ENCODE measurements at places on chromosomes 5 and 9.

DNA sequence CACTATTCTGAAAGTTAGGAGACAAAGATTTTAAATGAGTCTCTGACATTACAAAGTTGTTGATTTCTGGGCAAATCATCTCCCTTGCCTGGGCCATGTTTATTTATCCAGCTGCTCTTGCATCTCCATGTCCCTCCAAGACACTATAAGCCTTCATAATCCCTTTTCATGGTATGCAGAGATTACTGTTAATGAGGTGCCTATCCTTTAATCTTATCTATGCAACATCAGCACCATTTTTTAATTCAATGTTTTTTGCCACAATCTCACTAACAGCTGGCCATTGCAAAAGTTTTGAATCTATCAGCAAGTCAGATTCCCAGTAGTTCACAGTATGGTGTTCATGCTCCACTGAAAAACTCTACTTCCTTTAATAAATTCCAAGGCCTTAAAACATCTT, 108.5 kb upstream of the PTPRD start:
- DNase-seq: no peak

GRCh38 chr5:1874771-1875220, 7.9 kb downstream of the IRX4 start:
- DNase-seq: no peak

GRCh38 chr9:113340011-113340699, at the start of gene WDR31:
WDR31 (minus strand) TSS chr9:113340275; CDS start chr9:113332022, 8,253 bp downstream.
- peak; percentile 81 for DNase-seq

- DNase-seq: no peak
Measured at GRCh38 chr9:35976726-35977125, 18.8 kb upstream of the OR2S2 start.

DNA sequence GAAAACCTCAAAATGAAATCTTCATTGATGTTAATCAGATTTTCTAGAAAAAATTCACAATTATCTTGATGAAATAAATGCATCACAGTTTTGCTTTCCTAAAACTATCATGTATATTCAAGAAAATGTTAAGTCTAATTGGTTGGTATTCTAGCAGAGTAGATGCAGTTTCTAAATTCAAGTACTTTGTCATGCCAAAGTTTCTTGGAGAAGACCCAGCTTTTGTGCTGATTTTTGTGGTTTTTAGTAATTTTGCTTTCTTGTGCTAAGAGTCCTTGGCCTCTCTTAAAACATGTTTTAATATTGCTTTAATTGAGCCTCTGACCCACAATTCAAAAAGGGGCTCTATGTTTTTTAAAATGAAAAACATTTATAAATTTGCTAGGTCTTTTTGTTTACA, 924.8 kb upstream of the PTPRD start:
- DNase-seq: no peak

DNA sequence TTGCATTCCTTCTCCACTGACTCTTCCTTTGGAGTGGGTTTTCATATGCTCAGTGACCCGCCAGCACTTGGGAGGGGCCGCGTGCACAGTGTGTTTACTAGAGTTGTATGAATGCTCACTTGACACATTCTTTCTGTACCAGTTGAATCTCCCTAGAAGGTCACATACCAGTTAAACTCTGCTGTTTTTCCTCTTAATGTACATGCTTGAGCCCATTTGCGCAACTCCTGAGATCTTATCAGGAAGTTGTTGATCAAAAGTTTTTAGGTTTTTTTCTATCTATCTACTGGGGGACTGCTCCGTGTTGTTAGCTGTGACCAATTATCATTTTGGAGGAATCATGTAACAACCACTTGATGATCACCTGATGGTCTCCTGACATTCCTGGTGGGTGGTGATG, 392.7 kb downstream of the CDH9 start:
- DNase-seq: no peak

DNA sequence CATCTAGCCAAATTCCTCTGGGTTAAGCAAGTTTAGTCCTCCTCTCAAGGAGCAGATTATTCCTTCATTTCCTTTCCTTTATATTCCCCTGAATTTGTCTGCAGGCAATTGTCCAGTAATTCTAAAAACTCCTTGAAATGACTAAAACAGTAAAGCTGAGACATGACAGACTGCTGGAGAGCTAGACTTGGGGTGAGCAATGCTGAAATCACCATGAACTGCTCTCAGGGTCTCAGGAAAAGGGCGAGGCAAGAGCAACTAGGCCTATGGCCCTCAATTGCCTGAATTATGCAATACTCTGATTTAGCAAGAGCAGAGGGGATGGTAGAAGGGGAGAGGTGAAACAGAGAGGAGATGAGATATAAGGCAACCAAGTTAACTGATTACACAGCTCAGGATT, 172.9 kb upstream of the NREP start:
- DNase-seq: peak; percentile 86

- DNase-seq: no peak
Measured at GRCh38 chr9:76628155-76628554, 136.1 kb upstream of the PCA3 start.

GRCh38 chr5:34053571-34054399, 10.8 kb upstream of the C1QTNF3 start:
- no peak for DNase-seq

DNA sequence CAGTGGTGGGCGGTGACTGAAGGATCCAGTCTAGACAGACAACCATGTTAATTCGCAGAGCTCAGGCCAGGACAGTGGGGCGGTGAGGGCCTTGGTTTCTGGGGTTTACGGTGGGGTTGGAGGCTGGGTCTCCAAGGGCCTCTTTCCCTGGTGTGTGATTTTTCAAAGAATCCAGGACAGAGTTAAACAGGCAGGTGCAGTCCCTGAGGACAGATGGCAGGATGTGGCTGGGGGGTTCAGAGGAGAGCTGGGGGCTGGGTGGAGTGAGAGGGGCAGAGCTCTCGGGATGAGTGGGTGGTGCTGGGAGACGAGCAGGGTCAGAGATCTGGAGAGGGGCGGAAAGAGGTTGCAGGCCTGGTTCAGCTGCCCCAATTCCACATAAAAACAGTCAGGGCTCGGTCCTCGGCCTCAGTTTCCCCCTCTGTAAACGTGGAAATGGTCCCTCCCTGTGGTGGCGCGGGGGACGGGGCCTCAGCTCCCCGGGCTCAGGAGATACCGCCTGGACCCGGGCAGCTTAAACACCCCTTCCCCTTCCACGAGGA, 145.9 kb downstream of the GAPVD1 start:
- no peak for DNase-seq

DNA sequence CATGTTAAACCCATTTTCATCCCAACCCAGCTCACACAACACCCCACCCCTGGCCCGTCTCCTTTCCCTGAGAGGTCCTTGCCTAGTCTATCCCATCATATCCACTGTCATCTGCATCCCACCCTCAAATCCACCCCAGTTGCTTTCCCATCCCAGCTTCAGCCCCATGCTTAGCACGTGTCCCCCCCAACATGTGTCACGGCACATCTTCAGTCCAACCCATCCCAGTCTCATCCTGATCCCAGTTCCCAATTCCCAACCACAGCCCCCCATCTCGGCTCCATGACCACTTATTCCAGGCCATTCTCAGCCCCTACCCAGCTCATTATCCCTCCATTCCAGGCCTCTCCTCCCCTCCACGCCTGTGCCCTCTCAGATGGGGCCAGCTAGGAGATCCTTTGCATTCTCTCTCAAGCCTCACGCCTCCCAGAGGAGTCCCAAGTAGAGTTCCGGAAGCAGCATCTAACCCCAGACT, 605 bp upstream of the DBN1 start:
- no peak for DNase-seq

GRCh38 chr5:56200971-56201666, 32.0 kb downstream of the ANKRD55 start:
- no peak for DNase-seq

DNA sequence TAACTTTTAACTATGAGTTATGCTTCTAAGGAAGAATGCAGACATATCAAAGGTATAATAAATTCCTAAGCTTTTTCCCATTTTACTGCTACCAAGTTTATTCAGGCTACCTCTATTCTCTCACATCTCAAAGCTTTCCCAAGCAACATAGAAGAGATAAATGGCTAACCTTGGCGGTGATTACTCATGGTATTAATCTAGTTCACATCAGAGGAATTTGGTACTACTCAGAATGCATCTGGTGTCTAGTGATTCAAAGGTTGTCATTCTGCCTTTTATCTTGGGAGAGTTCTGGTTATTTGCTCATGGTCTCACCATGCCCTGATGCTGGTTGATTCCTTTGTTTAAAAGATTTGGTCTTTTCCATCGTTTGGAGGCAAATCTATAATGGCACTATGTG, 182.7 kb downstream of the TAF11L14 start:
- no peak for DNase-seq

- no peak for DNase-seq
Measured at GRCh38 chr5:175328176-175328575, 115.8 kb downstream of the DRD1 start.

- DNase-seq: no peak
Measured at GRCh38 chr5:72722792-72723452, 93.5 kb upstream of the TNPO1 start.

DNA sequence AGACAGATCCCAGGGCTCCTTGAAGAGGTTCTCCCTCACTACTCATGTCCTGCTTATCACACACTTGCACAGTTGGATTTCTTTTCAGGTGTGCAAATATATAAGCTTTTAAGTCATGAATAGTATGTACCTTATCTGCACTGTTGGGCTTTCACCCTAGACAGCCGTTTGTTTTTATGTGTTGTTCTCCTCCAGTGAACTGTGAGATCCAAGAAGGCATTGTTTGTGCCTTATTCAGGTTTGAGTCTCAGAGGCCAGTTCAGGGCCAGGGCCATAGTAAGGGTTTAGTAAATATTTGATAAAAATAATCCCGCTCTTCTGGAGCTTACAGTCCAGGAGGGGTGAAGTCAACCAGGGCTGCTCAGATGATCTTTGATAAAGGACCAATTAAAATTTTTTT, 480.0 kb downstream of the TMEM38B start:
- DNase-seq: no peak

DNA sequence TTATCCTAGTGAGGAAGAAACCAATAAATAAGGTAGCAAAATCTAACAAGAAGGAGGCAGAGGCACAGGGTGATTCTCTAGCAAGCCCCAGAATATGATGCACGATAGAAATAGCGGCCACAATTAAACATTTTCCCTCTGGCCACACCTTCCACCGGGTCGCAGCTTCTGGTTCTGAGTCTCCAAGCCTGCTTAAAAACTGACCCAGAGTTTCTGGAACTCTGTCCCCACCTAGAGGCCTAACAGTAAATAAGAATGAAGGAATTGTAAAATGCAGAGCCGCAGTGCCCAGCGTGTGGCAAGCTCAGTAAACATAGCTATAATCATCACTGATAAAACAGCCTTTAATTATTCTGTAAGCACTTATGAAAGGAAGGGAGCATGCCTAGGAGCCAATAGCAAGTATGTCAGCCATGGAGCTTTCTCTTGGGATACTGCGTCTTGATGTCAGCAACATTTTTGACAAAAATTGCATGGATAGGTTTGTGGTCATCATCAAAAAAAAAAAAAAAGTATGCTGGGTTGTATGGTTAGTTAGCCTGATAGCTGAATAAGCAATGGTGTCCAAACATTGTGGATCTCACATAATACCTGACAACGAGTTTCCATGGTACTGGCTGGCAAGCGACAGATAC, 465.5 kb downstream of the DNAH5 start:
- no peak for DNase-seq

GRCh38 chr5:84568171-84568570, 183.5 kb upstream of the EDIL3 start:
- no peak for DNase-seq

- DNase-seq: no peak
Measured at GRCh38 chr9:77773381-77773780, 125.3 kb upstream of the GNA14 start.

- no peak for DNase-seq
Measured at GRCh38 chr5:56659971-56660370, 155.4 kb upstream of the MAP3K1 start.

DNA sequence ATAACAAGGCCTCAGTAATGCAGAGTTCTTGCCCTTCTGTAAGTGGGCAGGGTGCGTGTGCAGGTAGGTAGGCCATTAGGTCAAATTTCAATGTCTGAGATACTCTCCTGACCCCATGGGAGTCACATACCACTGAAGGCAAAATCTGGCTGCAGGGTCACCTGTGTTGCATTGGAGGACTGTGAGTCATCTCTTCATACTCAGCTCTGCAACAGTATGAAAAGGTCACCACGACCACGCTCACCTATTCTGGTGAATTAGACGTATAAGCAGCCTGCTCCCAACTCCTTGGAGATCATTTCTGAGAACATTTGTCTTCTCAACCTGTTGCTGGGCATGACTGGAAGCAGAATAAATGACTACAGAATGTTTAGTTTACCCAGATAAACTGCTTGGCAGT, 599.8 kb downstream of the PDE4D start:
- no peak for DNase-seq

- no peak for DNase-seq
Measured at GRCh38 chr9:123684393-123685149, 245.4 kb downstream of the DENND1A start.

DNA sequence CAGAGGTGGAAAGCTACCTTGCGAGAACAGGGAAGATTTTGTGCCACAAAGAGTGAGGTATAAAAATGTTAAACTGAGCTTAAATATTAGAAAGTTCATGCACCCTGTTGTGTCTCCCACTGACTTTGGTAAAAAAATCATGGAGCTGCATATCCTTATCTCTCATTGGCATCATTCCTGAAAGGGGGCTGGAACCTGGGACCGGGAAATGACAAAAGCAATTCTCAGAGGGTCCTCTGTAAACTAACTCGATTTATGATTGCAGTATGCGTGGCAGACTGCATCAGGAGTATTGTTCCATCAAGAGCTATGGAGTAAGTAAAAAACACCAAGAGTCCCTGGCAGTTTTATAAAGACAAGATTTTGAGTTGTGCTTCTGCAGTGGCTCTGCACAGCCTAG, 148.8 kb downstream of the DCP2 start:
- DNase-seq: no peak

- DNase-seq: no peak
Measured at GRCh38 chr5:105544300-105544699, 1981.7 kb upstream of the NUDT12 start.
